Stimulated activated CD8-positive, alpha-beta memory T cell treated with anti-CD3 and anti-CD28 coated beads, Interleukin-7, amount 100 ng/mL, for 24 hours (primary cell): ENCODE measurements at places on chromosomes 16 and 17.

DNA sequence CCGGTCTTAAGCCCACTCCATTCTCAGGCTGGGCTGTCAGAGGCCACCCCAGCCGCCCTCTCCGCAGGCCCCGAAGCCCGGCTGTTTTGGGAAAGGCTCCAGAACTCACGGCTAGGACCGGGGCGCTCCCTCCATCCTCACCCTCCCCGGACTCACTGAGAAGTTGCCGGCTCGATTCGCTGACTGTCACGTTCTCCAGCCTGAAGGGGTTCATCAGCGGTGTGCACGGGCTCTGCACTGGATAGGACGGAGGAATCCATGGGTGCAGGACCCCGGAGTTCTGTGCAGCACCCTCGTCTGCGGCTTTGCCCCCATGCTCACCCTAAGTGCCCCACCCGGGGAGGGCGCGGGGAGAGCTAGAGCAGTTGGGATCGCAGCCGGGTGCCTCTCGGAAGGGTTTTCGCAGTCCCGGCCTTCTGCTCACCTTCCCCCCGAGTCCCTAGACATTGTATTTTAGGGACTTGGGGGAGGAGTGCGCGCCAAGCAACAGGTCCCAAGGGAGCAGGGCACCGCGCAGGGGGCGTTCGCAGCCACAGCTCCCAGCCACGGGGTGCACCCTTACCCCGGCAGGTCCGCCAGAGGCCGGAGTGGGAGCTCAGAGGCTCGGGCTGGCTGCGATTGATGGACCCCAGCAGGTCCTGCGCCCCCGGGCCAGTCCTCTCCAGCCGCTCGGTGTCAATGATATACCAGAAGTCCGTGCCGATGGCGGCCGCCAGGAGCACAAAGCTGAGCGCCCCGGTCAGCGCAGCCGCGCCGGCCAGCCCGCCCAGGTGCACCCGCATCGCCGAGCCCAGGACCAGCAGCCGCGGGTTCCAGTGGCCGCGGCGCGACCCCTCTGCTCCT, 1.0 kb downstream of the TMEM114 start:
- DNase-seq: no peak

DNA sequence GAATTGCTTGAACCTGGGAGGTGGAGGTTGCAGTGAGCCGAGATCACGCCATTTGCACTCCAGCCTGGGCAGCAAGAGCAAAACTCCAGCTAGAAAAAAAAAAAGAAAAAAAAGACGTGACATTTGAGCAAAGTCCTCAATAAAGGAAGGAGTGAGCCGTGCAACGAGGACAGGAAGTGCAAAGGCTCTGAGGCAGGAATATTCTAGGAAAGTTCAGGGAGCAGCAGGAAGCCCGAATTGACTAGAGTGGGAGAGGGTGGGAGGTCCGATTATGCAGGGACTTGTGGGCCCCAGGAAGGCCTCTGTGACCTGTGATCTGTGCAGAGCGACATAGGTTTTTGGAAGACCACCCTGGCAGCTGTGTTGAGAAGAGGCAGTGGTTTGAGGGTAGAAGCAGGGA, 8.6 kb upstream of the LASP1NB start:
- DNase-seq: no peak

DNA sequence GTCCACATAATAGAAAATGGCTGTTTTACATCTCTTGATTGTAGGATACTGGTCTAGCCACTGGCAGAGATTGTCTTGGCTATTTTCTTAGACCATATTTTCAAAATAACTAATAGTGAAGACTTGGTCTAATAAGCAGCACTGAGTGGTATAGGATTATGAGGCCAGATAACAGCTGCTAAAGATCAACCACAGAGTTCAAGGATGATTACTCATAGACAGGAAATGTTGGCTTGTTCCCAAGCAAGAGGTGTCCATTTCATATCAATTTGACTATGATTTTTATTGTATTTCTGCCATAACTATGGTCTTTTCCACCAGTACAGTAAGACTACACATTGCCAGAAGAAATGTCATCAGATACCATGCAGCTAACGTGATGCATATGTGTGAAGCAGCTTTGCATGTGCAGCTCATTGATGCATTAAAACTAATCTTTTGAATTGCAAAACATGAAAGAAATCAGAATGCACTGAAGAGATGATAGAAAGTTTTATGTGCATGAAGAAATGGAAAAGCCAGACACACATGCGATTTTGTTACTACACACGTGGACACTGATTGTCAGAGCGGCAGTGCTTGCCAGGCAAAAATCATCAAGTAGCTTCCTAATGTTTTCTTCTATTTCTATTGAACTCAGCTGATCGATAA, 693.3 kb downstream of the CDH11 start:
- no peak for DNase-seq

DNA sequence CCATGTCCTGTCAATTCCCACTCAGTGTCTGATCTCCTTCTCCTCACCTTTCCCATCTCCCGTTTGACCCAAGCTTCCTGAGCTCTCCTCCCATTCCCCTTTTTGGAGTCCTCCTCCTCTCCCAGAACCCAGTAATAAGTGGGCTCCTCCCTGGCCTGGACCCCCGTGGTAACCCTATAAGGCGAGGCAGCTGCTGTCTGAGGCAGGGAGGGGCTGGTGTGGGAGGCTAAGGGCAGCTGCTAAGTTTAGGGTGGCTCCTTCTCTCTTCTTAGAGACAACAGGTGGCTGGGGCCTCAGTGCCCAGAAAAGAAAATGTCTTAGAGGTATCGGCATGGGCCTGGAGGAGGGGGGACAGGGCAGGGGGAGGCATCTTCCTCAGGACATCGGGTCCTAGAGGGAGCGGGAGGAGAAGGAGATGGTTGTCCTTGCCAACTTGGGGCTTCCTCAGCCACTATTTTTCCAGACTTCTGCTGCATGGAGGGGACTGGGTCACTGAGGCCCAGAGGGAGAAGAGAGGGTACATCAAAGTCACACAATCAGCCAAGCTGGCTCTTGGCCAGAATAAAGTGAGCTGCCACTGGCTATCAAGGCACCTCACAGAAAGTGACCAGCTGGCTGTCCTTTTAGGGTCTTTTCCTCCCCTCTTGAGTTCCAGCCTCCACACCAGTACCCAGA, 1.9 kb upstream of the TBC1D10B start:
- no peak for DNase-seq

GRCh38 chr17:34517406-34517805, 62.0 kb upstream of the TMEM132E start:
- DNase-seq: no peak

- no peak for DNase-seq
Measured at GRCh38 chr17:6712058-6712853, 913 bp downstream of the SLC13A5 start.

- DNase-seq: no peak
Measured at GRCh38 chr17:1134634-1135324, 45.0 kb downstream of the ABR start.

DNA sequence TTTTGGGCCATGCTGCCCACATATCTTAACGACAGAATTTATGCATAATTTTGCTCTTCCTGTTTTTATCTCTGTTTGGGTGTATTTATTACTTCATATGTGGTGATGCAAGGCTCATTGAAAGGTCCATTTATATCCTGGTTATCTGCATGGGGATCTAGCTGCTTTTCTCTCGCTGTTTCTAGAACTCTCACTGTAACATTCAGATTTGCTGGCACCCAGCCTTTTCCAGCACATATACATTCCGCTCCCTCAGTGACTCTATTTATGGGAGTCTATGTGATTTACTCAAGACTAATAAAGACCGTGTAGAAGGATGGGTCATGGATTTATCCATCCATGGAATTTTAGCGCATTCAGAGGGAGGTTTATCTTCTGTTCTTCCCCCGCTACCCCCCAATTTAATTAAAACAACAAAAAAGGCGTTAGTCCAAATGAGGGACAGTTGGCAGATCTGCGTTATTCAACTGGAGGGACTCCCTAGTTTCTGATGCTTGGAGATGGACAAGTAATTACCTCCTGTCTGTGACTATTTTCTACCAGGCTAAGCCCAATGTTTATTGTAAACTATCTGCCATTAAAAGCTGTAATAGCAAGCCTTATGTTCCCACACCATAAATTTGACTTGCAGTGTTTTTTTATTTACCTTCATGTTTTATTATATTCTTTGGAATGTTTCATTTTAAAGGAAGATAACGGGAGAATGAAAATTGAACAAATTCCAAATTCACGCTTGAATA, 19.8 kb upstream of the MARCHF10 start:
- DNase-seq: no peak

GRCh38 chr16:57957673-57958392, 13.1 kb downstream of the CNGB1 start:
- no peak for DNase-seq

GRCh38 chr16:28982418-28982817, 2.4 kb upstream of the LAT start:
- DNase-seq: no peak

DNA sequence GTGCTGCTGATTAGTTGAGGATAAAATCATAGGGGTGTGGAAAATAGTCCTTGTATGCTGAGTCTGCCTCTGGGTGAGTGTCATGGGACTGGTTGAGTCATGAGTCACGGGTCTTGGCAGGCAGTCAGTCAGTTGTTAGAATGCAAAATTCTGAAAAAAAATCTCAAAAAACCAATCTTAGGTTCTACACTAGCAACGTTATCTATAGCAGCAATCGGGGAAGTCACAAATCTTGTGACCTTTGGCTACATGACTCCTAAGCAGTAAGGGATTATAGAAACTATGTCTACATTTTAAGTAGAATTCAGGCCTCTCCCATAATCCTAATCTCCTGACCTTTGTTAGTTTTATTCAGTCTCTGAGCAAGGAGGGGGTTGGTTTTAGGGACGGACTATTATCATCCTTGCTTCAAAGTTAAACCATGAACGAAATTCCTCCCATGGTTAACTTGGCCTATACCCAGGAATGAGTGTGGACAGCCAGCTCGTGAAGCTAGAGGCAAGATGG, 18.0 kb upstream of the PMFBP1 start:
- DNase-seq: no peak

GRCh38 chr16:12197812-12198211, 221.3 kb downstream of the SNX29 start:
- DNase-seq: no peak

DNA sequence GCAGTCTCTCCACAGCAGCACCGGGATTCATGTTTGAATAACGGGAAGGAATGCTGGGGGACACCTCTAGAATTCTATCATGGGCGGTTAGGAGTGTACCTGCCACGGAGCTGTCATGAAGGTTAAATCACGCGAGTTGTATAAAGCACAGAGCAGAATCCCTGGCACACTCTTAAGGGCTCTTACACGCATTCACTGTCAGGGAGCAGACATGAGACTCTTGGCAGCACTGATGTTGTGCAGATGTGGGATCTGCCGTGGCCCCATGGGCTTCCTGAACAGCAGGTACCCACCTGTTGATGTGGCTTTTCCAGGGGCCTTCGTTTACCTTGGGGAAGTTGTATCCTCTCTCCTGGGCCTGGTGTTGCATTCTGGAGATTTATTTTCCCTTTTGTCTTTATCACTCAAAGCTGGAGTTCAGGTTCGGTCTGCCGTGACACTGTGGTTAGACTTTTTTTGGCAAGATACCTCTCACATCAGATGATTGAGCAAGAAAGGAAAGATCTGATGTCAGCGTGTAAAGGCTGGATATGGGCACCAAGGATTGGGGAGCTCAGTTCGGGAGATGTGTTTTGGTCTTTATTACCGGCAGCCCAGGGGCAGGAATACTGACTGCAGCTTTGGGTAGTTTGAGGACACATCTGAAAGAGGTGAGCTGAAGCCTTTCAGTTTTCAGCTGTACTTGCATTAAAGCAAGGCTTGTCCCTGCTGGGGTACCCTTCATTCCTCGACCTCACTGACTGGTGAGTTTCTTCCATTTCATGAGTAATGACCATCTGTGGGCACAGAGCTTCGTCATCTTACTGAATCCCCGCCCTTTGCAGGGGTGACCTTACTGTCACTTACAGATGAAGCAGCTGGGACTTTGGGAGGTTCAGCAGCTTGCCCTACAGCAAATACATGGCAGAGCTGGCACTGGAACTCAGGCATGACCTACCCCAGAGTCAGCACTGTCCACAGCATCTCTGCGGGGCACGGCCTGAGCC, 19.3 kb downstream of the KNOP1 start:
- DNase-seq: no peak

GRCh38 chr16:68342620-68343019, 31.8 kb downstream of the PRMT7 start:
- DNase-seq: no peak

- DNase-seq: no peak
Measured at GRCh38 chr17:11182430-11182829, 58.6 kb upstream of the SHISA6 start.

DNA sequence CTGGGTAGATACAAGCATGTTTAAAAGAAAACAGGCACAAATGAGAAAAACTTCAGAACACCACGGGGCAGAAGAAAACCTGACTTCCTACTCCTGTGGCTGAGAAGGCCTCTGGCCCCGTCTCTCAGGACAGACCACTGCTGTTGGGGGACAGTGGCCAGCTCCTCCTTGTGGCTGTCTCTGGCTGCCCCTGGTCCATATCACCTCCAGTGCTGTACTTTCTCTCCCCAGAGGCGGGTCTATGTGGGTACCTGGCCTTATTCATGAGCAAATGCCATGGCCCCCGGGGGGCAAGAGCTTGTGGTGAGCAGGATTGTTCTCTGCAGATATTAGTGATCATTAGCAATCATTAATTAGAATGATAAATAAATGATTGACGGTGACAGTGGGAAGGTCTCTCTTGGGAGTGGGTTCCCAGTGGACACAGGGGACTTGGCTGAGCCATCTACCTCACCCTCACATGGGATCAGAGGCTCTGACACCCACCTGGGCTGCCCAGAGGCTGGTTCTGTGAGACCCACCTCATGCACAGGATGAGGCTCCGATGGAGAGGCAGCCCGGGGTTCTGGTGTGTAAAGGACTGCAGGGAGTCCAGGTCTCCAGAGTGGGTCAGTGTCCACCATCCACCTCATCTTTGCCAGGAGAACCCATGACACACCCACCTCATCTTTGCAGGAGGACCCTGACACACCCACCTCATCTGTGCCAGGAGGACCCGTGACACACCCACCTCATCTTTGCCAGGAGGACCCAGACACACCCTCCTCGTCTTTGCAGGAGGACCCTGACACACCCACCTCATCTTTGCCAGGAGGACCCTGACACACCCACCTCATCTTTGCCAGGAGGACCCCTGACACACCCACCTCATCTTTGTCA, 30.6 kb upstream of the CBFA2T3 start:
- no peak for DNase-seq

DNA sequence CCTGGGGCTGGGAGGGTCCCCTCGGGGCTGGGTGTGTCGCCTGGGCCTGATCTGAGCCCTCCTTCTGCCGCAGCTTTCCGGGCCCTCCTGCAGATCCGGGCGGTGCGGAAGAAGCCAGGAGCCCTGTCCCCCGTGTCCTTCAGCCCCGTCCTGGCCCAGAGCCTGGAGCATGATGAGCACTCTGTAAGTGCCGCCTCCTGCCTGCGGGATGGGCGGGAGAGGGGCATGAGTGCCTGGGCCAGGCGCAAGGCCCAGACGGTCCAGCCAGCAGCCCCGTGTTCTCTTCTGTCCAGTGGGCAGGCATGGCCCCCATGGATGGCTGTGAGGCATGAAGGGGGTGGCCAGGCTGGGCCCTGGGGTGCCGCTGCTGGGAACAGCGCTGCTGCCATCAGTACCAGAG, 16.0 kb upstream of the NUDT16L1 start:
- no peak for DNase-seq

GRCh38 chr17:7392696-7393612, 1.4 kb downstream of the PLSCR3 start:
- DNase-seq: no peak
